ENCODE measurements at places on chromosomes 3 and 15.

- no peak for DNase-seq
Observed at GRCh38 chr3:84073664-84074063, 885.1 kb upstream of the CADM2 start.

GRCh38 chr3:166052440-166052839 lies 215.2 kb upstream of the BCHE start:
- no peak for DNase-seq

GRCh38 chr3:134594331-134594741 lies 56.5 kb downstream of the KY start:
- DNase-seq = no peak

DNA sequence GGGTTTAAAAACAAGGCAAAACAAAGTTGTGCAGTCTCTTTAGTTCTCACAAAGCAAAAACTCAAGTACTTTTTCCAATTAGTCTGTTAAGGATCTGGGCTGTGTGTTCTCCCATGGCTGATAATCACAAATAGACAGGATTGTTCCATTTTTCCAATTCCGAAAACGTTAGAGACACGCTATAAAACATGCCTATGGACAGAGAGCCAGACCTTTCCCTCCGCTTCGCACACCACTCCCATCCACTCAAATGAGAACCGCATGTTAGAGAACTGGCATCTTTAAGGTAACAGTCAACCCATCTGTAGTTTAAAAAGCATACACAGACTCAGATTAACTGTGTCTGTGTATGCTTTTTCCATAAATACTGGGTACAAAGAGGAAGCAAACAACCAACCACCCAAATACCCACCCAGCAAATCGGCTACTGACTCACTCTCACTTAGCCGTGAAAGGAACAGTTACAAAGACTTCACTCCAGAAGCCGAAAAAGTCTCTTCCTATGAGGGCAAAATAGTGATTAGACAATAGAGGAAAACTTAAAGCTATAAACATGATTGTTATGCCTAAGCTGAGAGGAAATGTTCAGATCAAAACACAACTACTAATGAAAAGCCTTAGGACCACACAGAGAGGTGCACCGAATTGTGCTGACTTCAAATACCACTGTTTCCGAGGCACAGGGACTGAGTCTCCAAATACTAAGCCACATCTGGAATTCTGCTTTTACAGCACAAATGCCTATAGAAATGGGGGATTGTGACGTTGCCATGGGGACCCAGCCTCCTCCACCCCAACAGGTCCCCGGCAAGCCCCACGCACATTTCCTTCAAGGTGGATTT lies 36.1 kb downstream of the IL17RD start:
- no peak for DNase-seq

DNA sequence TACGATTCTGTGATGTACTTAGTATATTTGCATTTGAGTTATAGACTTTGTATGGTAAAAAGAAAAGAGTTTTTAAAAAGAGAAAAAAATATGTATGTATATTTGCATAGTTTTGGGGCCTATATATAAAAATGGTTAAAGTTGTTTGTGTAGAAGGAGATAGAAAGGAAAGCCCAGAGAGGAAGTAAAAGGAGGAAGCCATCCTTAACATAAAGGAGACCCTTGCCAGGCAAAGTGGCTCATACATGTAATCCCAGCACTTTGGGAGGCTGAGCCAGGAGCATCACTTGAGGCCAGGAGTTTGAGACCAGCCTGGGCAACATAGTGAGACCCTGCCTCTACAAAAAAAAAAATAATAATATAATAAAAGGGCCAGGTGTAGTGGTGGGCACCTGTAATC lies 8.4 kb downstream of the SNAP23 start:
- DNase-seq = no peak

DNA sequence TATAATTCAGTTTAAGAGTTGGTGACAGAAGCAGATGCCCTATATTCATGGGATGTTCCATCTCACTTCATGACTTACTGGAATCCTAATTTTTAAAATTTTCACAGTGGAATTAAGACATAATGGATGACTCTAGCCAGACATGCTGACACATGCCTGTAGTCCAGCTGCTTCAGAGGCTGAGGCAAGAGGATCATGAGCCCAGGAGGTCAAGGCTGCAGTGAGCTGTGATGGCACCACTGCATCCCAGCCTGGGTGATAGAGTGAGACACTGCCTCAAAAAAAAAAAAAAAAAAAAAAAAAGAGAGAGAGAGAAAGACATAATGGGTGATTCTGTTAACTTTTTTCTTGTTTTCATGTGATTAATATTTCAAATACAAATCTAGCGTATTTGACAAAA lies 123.6 kb downstream of the KLHL25 start:
- DNase-seq = no peak

DNA sequence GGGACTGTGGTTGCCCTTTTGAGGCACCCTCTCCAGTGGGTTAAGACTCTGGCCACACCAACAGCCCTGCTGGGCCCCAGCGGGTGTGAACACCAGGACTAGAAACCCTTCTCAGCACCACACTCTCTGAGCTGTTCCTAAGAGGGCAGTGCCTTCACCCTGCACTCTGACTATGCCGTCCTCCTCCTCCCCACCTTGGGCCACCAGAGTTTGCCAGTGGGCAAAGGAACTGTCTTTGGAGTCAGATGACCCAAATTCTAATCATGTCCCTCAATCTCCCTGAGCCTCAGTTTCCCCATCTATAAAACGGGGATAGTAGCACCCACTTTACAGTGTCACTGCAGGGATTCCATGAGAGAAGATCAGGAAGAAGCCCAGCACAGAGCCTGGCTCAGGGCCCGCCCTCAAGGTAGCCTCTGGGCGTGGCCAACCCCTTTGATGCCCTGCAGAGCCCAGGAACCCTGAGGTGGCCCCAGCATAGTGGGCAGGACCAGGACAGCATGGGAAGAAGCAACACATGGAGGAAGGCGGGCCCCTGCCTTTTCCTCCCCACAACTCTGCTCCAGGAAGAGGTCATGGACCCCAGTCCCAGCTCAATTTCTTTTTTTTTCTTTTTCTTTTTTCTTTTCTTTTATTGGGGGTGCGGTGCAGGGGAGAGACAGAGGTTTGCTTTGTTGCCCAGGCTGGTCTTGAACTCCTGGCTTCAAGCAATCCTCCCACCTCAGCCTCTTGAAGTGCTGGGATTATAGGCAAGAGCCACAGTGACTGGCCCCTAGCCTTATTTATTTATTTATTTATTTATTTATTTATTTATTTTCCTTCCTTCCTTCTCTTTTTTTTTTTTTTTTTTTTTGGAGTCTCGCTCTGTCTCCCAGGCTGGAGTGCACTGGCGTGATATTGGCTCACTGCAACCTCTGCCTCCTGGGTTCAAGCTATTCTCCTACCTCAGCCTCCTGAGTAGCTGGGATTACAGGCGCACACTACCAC lies 115.7 kb upstream of the LINGO1 start:
- DNase-seq = no peak

All from effector CD4-positive, alpha-beta T cell (primary cell).